NCI-H510A (cell line): ENCODE measurements at places on chromosomes 5 and 9.

DNA sequence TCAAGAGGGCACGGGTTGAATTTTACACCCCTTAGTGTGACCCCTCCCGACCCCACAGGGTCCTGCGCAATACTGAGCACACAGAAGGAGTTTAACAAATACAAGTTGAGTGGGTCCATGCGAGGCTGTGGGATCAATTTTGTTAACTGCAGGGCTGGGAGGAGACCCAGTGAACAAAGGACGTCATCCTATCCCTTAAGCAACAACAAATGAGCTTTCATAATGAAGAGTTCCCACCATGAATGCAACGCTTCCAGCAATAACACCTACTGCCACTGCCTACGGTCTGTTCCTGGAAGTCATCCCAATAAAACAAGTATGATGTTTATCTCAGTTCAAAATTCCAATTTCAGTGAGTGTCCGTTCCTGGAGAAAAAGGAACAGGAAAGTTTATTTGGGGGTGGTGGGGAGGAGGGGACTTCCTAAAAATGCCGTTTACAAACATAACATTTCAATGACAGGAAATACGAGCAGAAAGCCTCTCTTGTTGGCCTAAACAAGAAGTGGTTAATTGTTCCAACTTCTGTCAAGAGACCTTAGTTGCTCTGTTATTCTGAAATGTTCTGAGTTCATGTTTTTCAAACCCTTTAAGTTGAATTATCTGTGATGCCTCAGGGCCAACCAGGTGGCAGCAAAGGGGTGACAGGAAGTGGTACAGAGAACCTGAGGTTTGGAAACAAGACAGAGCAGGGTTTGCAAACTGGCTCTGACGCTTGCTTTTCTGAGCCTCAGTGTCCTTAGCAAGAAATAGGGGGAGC is 65.8 kb upstream of the PLPP6 start:
- no peak for DNase-seq

- DNase-seq: no peak
Observed at GRCh38 chr9:89905606-89906338, 301.0 kb downstream of the GADD45G start.

GRCh38 chr9:86262492-86262891 is 3.0 kb upstream of the C9orf153 start:
- DNase-seq: no peak

GRCh38 chr9:8907868-8908267 is 1108.3 kb upstream of the DMAC1 start:
- no peak for DNase-seq

- no peak for DNase-seq
Observed at GRCh38 chr5:32597041-32597629, 11.8 kb downstream of the SUB1 start.

- no peak for DNase-seq
Observed at GRCh38 chr5:151721087-151721646, 34.5 kb upstream of the SPARC start.

DNA sequence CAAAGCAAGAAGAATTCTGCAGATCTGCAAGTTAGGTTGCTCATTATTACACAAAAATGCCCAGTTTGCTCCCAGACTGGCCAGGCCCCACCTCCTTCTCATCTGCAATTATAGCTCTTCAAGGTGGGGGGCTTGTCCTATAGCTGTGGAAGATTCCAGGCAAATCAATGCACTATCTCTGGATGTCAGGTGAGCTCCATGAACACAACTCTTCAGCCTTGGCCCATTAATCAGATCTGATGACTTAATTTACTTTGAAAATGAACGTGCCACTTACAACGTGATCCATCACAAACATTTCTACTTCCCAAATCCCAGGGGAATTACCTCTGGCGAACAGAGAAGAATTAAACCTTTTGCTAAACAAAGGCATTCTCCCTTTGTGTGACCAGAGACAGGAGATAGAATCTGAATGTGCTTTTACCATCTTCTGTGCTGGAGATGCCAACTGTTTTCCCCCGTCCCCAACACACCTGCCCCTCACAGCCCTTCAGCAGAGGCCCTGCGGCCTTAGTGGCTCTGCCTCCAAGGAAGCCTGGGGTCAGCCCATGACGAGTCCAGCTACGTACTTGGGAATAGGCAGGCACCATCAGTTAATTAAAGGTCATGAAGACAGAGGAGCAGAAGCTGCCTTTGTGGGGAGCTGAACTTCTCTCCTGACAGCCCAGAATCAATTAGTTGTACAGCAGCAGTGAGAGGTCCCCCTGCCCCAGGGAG is 60.5 kb downstream of the SNX18 start:
- DNase-seq: no peak

GRCh38 chr9:17906841-17907778 is 328.2 kb downstream of the SH3GL2 start:
- no peak for DNase-seq

DNA sequence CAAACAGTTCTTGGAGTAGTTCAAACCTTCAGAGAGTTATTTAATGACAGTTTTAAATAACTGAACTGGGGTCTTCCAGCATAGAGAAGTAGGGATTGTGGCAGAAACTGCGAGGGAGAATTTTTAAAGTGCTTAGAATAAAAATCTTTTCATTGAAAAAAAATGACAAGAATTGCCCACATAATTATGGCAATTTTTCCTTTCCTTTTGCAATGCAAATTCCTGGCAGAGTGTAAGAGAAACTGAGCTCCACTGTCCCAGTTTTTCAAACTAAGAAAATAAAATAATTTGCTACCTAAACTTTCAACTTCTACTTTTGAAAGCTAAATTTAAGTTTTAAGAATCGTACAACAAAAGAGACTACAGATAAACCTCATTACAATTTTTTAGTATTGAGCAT is 2.3 kb upstream of the PTGER4 start:
- no peak for DNase-seq

DNA sequence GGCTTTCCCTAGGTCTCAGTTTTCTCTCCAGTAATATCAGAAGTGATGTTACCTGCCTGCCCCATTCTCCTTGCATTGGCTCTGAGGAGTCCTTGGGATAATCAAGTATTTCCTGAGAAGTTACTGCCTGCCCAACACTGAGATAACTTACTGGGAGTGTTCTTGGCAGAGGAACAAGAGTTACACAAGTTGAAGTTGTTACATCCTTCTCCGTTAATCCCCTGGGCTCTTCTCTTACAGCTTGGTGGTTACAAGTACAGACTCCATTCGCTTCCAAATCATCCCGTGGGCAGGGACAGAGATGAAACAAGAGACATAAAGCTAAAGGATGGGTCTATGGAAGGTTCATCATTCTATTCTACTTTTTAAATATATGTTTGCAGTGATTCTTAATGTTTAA is 74.1 kb upstream of the SAP30L start:
- DNase-seq: no peak

- no peak for DNase-seq
Observed at GRCh38 chr5:179994583-179995323, 76.8 kb downstream of the RNF130 start.

DNA sequence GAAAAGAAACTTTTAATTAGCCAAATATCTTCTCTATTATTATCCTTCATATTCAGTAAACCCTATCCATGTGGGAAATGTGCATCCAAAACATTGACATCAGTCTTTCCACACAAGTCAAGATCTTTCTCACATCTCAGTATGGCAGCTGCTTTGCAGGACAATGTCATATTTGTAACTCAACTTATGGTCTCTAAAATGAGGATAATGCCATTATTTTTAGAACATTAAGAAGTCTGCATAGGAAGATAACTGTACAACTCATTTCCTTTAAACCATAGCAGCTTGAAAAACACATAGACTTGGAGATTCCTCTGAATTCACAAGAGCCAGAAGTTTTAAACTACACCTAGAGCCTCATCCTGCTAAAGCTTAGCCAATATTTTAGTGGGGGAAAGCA is 43.7 kb downstream of the MCTP1 start:
- no peak for DNase-seq

DNA sequence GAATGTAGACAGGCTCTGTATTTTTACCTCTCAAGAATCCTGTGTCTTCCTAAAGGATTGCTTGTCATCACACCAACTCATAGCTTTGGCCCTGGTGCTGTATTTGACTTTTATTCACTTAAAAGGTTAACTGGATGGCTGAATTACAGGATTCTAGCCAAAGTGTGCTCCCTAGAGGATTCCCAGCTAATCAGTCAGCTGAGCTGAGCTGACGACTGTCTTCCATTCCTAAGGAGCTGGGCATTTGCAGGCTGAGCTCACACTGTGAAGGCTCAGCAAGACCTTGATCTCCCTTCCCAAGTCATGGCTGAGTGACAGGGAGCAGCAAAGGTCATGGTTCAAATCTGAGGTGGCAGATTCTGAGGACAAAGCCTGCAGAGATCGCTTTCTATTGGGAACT is 59.0 kb upstream of the PALM2AKAP2 start:
- DNase-seq: no peak

DNA sequence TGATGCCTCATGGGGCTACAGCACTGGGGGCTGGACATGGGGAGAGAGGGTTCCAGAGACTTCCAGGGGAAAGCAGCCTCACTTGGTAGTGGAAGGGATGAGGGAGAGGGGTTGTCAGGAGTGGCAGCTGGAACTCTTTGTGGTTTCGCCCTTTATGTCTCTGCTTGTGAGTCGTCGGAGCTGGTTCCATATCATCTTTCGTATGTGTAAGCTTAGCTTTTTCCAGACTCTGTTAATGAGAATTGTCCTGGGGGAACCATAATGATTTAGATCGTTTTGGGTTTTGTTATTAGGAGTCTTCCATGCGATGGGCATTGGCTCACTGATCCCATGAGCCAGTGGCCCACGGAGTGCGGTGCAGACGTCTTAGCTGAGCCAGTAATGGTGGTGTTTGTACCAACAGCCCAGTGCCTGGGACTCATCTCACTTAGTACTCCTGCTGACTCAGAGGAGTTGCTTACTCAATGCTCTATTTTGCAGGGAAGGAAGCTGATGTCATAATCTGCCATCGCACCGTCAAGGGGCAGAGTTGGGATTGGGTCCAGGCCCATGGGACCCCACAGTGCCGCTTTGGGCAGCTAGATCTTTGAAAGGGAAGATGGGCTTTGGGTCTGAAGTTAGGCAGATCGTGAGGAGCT is 48.5 kb downstream of the NEK6 start:
- no peak for DNase-seq

- no peak for DNase-seq
Observed at GRCh38 chr5:167555565-167556166, 735.8 kb upstream of the WWC1 start.

DNA sequence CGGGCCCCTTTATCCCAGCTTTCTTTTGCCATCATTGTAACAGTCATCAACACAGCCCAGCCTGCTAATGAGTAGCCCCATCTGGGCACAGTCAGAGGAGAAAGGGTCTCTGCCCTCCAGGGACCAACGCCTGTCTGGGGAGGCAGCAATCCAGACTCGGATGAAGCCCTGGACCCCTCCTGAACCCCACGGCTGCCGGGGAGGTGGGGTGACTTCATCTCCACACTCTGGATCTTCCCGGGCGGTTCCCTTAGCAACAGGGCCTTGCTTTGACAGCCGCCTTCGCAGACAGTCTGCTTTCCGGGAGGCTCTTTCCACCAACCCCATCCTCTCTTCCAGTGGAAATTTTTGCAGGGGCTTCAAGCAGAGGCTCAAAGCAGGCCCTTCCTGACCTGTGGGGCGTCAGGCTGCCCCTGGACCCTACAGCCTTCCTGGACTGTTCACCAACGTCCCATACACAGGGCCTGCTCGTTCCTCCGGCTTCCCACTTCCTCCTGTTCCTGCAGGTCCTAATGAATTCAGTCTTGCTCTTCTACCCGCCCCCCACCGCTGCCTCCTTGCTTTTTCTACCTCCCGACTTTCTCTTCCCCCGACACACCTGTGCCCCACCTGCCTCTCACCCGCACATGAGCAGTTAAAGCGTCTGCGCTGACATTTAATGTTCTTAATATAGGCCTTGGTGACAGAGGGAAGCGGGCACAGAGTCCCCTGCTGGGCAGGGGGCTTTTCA is 161.7 kb upstream of the MVB12B start:
- DNase-seq: no peak

DNA sequence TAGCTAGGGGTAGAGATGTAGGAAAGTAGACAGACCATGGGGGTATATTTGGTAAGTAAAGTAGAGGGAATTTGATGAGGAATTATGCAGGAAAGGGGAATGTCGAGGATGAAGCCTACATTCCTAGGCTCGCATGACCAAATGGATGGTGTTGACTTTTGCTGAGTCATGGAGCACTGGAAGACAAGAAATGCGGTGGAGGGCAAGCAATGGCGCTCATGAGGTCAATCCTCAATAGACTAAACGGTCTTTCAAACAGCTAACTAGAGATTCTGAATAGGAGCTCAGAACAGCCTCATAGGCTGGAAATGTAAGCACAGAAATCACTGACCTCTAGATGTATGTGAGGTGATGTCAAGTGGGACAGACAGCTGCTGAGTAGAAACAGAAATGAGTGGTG is 50.7 kb upstream of the FST start:
- no peak for DNase-seq

- no peak for DNase-seq
Observed at GRCh38 chr9:95027914-95028852, 289.3 kb downstream of the FANCC start.

DNA sequence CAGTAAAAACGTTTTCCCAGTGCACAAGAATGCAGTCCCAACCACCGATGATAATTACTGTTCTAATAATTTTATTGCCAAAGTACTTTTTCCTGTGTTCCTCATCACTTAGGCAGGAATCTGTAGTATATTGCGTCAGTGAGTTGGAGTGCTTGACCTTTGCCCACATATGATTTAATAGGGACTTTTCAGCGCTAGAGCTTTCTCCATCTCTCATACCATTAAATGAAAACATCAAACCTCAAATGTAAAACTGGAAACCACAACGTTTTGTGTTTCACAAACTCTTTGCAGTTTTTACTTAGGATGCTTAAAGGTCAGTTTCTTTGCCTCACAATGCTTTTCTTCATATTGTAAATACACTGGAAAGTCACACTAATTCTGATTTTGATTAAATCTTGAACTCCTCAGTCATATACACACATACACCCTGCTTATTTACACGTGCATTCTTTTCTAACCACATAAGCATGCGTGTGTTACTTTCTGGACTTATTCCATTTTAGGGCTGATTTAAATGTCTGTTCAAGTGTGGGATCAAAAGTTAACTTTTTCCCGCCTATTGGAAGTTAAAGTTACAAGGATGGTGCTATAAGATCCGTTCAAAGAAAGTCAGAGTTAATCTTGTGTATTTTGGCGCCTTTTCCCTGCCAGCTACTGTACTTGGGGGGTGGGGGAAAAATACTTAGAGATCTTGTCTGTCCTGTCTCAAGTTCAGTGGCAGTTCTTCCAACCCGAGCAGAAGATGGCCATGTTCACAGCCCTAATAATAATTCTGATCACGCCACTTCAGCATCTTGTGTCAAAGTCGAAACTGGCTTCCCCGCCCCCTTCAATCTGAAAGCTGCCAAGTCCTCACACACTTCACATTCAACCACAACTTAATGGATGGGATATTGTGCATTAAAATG is 6.6 kb upstream of the NFIB start:
- DNase-seq: no peak

- DNase-seq: peak; percentile 60
Observed at GRCh38 chr5:95382801-95383200, 8.4 kb upstream of the FAM81B start.

DNA sequence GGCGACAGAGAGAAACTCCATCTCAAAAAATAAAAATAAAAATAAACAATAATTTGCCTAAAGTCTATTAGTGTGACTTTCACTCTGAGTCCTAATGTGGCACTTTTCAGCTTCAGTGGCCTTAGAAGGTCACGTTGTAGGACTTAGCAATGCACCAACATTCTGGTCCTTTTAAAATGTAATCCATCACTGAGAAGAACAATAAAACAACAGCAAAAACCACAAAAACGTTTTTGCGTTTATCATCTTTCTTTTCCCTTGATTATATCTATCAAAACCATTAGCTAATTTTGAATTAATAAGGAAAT is 190.1 kb upstream of the ZNF608 start:
- DNase-seq: no peak

GRCh38 chr5:138078006-138078643 is 5.7 kb upstream of the WNT8A start:
- DNase-seq: no peak
